ENCODE measurements at places on chromosomes 12 and 14.

DNA sequence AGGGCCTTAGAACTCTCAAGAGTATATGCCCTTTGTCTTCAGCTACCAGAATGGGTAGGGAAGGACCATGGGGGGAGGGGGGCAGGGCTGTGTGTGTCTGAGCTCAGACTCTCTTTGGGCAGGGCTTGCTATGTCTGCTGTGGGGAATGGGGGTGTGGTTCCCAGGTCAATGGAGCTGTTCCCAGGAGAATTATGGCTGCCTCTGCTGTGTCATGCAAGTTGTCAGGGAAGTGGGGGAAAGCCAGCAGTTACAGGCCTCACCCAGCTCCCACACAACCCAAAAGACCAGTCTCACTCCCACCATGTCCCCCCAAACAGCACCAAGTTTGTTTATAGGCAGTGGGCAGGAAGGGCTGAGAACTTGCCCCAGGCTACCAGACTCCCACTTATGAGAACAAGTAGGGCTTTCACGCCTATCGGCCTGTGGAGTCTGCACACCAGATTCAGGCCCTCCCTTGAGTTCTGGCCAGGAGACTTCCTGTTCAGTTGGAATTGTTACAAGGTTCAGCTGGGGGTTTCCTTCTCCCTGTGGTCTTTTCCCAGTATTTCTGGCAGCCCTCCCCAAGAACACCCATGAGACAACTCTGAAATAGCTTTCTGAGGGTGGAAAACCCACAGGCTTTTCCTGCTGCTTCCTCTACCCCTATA is 6.1 kb upstream of the SERPINA11 start:
- DNase-seq = no peak

- no peak for DNase-seq
Observed at GRCh38 chr12:54329759-54330158, 4.8 kb downstream of the COPZ1 start.

DNA sequence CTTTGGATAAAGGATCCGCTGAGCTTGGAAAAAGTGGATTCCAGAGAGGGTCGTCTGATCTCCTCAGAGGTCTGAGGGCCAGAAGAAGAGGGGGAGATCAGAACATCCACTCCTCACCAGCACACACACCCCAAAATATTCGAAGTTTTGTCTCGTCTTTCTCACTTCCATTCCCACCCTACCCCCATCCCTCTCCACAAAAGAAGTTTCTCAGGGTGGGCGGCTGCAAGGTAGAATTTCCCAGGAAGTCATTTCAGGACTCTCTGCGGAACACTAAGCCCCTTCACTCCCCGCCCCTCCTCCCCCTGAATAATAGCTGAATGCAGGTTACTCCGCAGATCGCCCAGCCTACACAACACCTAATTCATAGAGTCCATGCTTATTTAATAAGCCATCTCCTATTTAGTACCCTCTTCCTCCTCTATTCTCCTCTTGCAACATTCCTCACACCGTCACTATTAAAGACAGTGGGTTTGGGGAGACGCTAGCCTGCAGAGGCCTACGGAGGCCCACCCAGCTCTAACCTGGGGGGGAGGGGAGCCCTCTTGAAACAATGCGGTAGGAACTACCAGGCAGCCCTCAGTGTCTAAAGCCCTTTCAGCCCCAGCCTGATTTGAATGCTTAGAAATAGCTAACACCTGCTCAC is 649 bp upstream of the SALL2 start:
- no peak for DNase-seq

GRCh38 chr14:85093631-85094330 is 436.2 kb upstream of the FLRT2 start:
- no peak for DNase-seq

DNA sequence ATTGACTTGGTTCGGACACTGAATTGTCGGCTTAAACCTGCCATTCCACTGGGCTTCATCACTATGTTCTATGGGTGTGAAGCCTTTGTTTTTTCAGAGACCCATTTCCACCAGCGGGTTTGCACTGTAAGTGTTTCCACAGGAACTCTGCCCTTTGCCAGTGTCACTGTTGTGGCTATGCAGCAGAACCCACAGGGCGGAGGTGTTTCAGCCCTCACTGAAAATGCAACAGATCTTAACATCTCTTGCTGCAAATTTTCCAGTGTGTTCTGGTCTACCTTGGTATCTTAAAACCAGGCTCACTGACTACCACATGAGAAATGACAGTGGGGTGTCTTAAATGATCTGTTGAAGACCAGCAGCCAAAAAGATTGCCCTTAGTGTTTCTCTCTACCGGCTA is 21.1 kb downstream of the PRKCH start:
- DNase-seq = no peak

- DNase-seq = no peak
Observed at GRCh38 chr12:15268927-15269552, 47.8 kb upstream of the RERG start.

GRCh38 chr14:63852817-63853731 is at the start of gene SYNE2:
TSS of gene SYNE2 (plus strand) at chr14:63853004. CDS start at chr14:63909149, 56,145 bp downstream.
- peak; percentile 76 for DNase-seq

DNA sequence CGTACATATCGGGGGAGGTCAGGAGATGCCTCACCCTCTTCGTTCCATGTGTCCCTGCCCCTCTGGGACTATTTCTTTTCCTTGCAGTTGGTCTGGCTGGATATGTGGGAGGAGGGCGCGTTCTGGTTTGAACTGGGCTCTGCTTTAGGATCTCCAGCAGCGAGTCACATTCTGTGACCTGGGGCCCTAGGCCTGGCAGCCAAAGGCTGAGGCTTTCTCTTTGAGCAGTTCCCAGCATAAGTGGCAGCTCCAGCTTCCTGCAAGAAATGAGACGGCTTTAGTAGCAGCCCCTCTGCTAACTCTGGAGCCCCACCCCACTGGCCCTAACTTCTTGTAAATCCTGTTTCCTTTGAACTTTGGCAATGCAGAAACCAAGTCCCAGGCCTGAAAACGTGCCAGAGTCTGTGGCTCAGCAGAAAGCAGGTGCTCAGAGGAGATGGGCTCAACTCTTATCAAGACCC is 274.8 kb downstream of the DPF3 start:
- no peak for DNase-seq

DNA sequence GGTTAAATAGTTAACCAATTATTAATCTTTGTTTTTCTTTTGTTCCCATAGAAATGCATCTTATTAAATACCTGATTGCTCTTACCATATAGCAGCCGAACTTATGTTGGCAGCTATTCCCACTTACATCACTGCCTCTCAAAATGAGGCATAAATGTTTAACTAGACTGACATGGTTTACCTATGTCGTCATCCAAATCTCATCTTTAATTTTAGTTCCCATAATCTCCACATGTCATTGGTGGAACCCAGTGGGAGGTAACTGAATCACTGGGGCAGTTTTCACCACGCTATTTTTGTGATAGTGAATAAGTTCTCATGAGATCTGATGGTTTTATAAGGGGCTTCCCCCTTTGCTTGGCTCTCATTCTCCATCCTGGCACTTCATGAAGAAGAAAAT is 499.2 kb upstream of the ATP2B1 start:
- DNase-seq = no peak

GRCh38 chr12:121505513-121505912 is 75.3 kb downstream of the KDM2B start:
- no peak for DNase-seq

GRCh38 chr14:90381999-90382451 is 14.8 kb upstream of the CALM1 start:
- peak; percentile 67 for DNase-seq

DNA sequence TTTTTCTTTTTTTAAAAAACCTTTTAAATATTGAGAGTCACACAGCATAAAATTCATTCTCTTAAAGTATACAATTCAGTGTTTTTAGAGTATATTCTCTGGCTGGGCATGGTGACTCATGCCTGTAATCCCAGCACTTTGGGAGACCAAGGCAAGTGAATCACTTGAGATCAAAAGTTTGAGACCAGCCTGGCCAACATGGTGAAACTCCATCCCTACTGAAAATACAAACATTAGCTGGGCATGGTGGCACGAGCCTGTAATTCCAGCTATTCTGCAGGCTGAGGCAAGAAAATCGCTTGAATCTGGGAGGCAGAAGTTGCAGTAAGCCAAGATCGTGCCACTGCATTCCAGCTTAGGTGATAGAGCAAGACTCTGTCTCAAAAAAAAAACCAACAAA is 68.4 kb upstream of the BCAT1 start:
- DNase-seq = no peak

GRCh38 chr12:93370947-93371346 is 6.8 kb upstream of the NUDT4 start:
- DNase-seq = no peak

DNA sequence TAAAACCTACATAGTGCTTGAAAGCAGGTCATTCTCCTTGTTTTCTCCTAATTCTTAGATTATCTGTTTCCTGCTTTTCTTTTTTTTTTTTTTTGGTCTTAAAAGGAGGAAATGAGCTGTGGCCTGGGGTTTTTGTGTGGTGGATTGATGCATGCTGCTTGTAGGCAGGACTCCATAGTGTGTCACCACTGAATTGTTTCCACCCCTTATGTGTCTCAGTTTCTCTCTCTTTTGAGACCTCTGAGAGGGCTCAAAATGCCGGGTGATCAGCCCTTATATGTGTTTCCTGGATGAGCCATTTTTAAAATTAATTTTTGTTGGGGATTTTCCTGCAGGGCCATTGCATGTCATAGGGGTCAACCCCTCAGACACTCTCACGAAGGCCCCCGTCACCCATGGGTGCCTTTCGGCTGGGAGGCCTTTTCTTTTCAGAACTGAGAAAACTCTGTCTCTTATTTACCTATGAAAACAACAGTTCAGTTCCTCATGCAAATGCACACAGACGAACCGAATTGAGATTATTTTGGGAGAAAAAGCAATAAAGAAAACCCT is 32.0 kb upstream of the LRRK2 start:
- DNase-seq = no peak

DNA sequence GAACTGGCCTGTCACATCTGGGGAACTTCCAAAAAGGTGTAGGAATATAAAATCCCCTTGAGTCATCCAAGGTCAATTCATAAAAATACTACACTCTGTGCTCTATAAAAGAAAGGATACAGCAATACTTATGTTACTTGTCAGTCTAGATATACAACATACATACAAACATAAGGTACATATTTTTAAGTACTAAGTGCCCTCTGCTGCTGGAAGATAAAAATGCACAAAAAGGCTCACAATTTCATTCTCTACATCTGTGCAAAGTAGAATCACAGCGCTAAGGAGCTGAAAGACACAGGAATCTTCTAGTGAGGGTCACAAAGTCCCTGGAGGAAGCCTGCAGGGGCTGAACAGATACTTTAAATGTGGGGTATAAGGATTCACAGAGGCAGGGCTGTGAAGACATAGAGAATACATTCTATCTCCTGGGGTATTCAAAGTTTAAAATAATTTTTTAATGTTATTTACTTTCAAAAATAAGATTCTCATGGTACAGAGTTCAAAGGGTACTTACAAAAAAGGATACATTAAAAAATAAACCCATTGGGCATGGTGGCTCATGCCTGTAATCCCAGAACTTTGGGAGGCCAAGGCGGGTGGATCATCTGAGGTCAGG is 10.2 kb upstream of the GOLGA5 start:
- no peak for DNase-seq

- DNase-seq = no peak
Observed at GRCh38 chr14:93691042-93691780, 97.1 kb downstream of the PRIMA1 start.

GRCh38 chr14:79543967-79544697 is 667.2 kb downstream of the DIO2 start:
- no peak for DNase-seq

- DNase-seq = no peak
Observed at GRCh38 chr12:65823513-65824375, 539 bp upstream of the HMGA2 start.

DNA sequence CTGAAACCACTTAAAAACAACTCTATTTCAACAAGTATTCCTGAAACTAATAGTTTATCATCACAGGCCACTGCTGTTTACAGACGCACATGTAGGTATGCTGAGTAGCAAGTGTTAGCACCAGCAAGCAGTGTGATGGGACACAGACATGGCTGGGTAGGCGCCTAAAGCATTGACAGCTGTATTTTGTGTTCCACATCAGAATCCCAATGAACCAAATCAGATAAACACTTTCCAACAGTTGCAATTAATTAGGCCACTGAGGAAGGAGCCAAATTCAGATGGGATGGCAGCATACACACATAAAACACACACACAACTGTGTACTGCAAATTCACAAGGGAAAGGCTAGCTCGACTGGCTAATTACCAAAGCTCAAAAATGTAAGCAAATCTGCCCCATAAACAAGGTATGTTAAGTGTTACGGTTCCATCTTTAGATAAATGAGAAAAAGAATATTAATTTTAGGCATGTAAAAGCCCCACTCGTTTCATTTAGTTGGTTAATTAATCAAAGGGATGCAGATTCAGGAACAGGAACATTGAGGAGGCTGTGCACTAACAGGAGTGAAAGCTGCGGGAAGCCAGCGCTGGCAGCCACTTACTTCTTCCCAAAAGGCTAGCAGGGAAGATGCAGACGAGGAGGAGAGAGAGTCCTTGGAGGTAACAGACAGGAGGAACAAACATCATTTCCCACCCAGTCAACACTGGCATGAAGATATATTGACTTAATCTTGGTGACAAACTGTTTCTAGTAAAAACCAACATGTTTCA is 33.4 kb downstream of the AMN start:
- no peak for DNase-seq

DNA sequence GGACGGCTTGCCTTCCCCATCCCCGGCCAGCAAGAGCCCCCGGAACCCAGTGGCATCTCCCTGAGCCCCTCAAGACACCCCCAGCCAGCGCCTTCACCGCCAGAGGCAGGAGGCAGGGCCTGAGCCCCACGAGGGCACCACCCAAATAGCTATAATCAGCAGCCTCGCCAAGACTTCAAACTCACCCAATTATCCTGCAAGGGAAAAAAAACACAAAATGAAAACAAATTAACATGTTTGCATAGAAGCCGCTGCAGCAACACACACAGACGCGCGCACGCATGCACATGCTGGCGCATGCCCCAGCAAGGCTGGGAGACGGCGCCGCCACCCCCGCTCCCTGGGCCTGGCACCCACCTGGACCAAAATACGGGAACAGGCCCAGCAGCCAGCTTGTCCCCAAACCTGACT is 15.8 kb downstream of the FAM222A start:
- peak; percentile 12 for DNase-seq

GRCh38 chr14:100410056-100410565 is 87.0 kb downstream of the SLC25A47 start:
- no peak for DNase-seq

- DNase-seq = no peak
Observed at GRCh38 chr12:102562836-102563425, 82.6 kb upstream of the IGF1 start.

DNA sequence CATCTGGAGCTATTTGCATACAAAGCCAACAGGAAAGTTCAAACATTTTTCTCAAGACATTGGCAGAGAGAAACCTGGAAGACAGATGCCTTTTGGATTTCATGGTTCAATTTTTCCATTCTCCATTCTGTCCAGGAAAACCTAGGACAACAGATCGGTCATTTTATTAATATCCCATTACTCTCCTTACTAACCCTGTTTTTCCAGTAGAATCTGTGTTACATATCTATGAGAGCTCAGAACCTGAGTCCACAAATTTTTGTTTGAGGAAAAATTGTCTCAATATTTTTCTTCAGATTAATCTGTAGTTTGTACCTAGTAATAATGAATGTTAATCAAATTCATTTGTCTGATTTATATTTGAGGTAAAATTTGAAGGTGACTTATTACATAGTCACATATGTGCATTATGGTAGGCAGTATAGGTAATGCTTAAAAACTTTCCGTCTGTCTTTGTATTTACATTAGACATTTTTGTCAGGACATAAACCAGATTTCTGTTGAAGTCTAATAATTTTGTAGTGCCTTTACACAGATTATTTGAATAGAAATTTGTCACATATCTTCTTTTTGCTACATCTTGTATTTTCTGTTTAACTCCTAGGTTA is 75.3 kb downstream of the CCDC91 start:
- DNase-seq = no peak
